ENCODE measurements at places on chromosomes 1 and 21.

DNA sequence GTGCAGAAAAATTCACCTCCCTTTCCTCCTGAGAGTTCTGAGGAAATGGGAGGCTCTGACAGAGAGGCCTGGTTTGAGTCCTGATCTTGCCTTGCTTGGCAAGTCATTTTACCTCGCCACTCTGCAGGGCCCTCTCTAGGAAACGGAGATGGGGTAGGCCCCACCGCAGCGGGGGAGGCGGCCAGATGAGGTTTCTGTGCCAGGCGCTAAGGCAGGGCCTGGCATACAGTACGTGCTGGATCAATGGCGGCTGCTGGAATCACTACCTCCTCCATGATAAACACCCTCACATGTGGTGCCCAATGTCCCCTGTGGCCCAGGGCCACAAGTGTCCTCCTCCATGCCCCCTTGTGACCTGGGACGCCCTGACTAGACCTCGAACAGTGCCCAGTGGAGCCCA lies 499 bp upstream of the PLEKHG5 start:
- DNase-seq: no peak

DNA sequence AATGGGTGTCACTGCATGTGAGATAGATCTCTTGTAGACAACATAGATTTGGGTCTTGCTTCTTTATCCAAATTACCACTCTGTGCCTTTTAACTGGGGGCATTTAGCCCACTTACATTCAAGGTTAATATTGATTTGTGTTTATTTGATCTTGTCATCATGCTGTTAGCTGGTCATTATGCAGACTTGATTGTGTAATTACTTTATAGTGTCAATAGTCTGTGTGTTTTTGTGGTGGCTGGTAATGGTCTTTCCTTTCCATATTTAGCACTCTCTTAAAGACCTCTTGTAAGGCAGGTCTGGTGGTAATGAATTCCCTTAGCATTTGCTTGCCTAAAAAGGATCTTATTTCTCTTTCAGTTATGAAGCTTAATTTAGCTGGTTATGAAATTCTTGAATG lies 29.6 kb downstream of the ZNF691 start:
- no peak for DNase-seq

GRCh38 chr1:167638064-167638463 lies 8.0 kb downstream of the RCSD1 start:
- DNase-seq: no peak

GRCh38 chr1:8664887-8665286 lies 152.6 kb downstream of the RERE start:
- no peak for DNase-seq

DNA sequence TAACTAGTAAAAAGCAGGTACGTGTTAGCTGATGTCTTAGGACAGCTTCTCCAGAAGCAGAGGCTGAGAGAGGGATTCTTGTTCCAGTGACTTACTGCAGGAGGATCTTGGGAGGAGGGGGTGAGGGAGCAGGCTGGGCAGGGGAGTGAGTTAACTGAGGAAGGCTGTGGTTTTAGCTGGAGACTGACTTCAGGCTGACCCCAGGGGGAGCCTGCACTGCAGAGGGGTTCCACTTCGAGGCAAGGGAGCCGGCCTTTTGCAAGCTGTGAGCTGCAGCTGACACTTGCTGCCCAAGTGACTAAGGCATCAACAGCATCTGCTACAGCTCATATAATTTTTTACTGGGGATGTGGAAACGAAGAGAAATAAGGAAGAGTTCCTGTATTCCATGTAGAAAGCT lies 50.4 kb upstream of the SOD1 start:
- DNase-seq: no peak

GRCh38 chr1:151593730-151594129 lies 18.1 kb upstream of the SNX27 start:
- DNase-seq: no peak

DNA sequence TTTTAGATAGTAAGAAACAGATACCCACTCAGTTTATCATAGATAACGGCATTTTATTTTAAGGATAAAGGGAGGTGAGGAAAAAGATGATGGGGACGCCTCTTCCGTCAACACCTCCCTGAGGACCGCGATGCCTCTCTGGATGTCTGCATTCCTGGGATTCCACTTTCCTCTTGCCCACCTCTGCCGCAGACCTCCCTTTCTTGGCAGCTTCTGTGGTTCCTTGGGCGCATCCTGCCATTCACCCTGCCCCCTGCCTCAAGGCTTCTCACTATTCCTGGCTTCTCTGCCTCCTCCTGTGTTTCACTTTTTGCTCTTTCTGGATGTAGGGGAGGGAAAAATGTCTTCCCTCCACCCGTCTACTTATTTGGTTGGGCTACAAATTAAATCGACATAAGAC lies 19.9 kb downstream of the HUNK start:
- no peak for DNase-seq

DNA sequence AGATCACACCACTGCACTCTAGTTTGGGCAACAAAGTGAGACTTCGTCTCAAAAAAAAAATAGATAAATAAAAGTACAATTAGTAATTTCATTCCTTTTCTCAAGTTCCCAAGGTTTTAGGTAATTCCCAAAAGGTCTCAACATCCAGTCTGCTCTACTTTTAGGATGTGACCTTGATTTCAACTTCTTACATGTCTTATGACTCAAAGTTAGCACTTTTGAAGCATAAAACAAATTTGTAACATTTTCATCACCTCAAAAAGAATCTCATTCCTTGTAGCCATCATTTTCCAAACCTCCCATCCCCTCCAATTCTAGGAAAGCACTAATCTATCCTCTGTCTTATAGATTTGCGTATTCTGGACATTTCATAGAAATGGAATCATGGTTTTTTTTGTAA lies 32.2 kb downstream of the SNX27 start:
- DNase-seq: no peak

DNA sequence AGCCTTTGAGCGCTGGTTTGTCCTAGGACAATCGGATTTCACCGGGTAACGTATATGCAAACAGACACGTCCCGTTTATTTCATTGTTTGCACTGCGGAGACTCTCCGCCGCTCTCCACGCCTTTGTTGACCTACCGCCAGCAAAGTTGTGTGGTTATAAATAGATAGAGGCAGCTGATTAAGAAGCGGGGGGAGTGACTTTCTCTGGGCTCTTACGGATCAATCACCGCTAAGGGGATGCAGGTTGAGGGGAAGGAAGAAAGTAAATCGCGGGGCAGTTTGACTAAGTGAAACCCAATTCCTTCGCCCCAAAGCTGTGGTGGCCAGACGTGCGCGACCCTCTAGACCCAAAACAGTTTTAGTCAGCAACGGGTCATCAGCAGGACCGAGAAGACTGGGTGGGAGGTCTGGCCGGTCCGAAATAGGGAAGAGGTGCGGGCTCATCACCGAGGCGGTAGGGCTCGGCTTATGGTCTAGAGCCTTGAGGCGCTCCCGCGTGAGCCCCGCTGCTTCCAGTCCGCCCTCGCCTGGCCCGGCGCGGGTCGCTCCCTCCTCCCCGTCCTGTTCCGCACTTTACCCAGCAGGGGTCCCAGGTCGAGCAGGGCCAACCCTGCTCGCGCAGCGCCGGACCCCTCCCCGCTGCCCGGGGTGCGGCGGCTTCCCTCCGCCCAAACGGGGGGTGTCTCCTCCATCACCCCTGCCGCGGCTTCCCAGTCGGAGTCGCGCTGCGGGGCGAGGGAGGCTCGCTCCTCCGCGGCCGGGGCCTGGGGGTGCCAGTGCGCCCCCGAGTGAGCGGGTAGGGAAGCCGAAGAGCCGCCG lies 120.8 kb upstream of the RRP15 start:
- DNase-seq: peak; percentile 61

DNA sequence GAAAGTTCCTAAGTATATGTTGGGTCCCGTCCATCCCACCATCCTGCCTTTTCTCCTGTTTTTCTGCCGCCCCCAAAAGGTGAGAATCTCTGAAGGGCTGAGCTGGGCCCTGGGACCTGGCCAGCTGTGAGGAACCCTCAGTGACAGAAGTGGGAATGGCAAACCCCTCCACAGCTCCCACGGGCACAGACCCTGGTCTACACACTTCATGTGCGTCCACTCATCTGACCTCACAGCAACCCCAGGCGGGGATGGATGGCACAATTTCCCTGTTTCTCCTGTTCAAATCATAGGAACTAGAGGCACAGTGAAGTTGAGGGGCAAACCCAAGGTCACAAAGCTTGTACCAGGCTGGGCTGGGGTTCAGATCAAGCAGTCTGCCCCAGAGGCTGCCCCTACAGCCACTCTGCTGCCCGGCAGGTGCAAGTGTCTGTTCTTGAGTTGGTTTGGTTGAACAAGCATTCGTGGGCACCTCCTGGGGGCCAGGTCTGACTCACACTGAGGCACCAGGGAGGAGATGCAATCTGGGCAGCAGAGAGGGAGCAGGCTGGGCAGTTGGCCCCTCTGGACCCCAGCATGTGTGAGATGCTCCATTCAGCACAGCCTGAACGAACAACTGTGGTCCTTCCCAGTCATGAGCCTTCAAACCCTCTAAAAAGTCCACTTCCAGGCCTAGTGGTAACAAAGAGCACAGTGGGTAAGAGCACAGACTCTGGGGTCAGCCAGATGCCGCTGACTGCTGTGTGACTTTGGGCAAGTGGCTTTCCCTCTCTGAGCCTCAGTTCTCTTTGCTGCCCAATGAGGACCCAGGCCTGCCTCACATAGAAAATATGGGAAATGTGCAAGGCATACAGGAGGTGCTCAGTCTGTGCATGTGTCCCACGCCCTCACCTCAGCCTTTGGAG lies 4.0 kb downstream of the EDN2 start:
- DNase-seq: no peak

- peak; percentile 21 for DNase-seq
These were observed 116.1 kb downstream of the SPATA17 start for GRCh38 chr1:217747156-217747769.

DNA sequence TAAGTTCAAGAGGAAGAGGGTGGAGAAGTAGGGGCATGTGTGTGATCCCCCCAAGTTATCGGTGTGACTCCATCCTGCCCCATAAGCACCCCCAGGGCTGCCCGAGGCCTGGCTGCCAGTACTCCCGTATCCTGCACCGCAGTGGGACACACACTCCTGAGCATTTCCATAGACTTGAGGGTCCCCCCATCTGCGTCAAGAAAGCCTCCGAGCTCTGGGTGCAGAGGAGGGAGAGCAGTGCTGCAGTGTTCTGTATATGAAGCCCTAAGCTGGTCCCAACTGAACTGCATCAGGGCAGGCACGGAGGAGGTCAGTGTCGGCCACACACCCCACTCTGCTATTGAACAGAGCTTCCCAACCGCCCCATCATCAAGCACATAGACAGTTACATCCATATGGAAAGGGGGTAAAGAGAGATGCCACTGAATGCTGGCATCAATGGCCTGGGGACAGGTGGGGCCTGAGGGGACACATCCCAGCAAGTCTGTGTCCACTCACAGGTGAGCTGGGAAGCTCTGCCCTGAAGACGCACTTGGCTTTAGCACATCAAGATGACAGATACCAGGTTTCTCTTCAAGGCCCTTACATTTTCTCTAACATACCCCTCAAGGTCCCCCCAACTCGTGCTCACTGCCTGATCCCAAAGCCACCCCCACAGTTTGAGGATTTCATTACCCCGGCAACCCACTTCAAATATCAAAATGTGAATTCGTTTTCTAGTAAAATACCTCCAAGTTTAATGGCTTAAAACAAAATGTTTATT lies 64.3 kb downstream of the EVA1C start:
- DNase-seq: no peak

DNA sequence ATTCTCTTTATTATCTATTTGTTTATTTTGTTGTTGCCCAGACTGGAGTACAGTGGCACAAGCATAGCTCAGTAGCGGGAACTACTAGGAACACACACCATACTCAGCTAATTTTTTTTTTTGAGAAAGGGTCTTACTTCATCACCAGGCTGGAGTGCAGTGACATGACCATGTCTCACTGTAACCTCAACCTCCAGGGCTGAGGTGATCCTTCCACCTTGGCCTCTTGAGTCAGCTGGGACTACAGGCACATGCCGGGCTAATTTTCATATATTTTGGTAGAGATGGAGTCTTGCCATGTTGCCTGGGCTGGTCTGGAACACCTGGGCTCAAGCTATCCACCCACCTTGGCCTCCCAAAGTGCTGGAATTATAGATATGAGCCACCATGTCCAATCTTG lies 5.3 kb upstream of the TXNIP start:
- no peak for DNase-seq

DNA sequence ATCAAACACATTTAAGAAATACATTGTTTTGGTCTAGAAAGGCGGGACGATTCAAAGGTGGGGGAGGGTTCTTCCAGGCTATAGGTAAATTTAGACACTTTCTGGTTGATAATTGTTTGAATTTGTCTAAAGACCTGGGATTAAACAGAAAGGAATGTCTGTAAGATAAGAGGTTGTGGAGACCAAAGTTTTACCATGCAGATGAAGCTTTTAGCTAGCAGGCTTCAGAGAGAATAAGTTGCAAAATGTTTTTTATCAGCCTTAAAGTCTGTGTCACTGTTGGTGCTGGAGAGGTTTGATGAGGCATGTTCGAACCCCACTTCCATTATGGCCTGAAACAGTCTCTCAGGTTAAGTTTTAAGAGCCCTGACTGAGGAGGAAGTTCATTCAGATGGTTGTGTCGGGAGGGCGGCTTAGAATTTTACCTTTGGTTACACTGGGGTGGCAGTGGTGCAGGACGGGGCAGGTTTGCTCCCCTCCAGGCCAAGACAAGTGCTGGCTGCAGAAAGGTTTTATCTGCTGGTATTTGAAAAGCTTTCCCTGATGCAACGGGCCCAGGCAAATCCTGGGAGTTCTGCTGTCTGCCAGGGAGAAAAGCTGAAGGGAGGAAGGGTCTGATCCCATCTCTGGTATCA lies 16.0 kb upstream of the SLC2A5 start:
- no peak for DNase-seq

DNA sequence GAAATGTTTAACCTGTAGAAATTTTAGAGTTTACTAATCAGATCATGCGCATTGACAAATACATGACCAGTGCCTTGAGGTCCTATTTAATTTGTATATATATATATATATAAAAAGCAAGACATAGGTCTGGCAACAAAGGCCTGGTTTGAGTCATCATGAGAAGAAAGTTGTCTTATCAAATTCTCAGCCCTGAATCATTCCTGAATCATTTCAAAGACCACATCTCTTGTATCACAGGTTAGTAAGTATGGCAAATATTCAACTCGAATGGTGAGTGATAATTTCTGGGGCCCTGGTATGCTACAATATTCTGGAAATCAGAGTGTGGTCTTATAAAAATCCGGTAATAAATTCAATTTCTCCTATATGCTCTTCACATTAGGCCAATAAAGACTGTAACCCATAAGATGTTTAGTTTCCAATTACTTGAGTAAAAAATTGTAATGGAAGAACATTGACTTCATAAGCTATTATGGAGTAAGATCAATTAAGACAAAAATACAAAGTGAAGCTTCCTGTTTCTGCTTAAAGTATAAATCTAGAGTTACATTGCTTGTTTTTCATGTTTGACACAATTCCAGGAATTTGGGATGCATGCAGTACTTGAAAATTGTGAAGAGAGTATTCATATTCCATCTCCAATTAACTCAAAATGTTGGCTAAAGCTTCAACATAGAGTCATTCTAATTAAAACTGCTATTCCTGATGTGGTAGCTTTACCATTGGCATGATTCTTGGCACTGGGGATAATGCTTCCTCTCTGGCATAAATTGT lies 309.4 kb downstream of the BRINP3 start:
- DNase-seq: no peak

DNA sequence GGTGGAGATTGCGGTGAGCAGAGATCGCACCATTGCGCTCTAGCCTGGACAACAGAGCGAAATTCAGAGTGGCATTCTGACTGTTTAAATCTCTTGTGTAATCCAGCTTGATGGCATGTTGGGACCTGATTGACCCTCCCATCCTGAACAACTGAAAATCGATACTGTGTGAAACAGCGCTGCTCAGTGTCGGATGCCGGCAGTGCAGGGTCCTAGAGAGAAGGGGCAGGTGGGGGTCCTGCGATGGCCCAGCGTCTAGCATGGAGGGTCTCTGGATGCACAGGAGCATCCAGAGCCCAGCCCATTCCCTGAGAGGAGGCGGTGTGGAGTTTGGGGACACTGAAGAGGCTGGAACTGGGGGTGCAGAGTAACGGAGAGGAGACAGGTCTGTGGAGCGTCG lies 15.8 kb downstream of the AGT start:
- DNase-seq: no peak

All from HuH-7.5 (cell line).